ENCODE measurements at places on chromosomes 12 and 14.

GRCh38 chr14:63155511-63156185, 48.6 kb upstream of the RHOJ start:
- no peak for DNase-seq

- no peak for DNase-seq
Observed at GRCh38 chr14:48384821-48385220, 709.4 kb upstream of the MDGA2 start.

DNA sequence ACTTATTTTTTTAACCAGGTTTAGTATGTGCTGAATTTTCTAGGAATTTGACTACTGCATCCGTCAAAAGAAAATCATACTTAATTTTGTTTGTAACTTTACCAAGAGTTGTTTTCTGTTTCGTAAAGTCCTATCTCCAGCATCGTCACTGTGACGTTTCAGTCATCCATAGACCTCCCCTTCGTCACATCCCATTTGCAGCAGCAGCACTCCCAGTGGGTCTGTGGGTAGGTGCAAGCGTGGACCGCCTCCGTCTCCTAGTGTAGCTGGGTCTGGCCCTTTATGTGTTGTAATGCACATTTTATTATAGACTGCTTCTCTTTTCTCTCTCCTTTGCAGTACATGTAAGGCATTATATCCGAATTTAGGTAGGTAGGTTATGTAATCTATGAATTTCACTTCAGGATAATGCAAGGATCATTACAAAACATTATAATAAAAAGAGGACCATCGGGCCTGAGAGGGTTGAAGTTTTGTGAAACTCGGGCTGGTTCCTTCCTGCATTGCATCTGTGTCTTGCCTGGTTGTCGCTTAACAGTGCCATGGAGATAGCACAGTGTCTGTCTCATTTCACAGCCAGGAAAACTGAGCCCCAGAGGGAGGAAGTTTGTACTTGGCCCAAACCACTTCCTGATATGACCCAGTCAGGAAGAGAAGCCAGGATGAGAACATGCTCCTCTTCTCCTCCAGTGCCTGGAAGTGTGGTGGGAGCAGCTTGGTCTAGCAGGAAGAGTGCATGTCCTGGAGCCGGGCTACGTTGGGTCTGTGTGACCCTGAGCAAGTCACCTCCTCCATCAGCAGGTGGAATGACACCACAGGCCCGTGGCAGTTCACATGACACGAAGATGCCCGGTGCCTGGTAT, 41.3 kb downstream of the EVL start:
- DNase-seq: no peak

DNA sequence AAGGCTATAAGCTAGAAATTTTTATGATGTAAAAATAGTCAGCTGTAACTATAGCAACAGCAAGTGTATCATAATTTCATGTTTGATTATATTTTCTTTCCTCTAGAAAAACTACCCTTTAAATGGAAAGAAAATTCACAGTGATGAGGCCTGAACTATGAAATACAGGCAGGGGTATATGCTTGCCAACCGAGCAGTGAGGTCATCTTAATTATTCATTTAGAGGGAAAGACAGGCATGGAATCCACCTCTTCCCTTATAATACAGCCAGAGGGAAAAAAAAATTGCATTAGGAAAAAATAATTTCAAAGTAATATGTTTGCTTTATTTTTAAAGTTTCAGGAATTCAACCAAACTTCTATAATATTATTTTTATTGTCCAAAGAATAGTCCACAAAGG, 139.8 kb downstream of the EPS8 start:
- DNase-seq: no peak

GRCh38 chr12:116247377-116247776, 30.1 kb downstream of the MED13L start:
- DNase-seq: no peak

GRCh38 chr14:63245893-63246292, 41.6 kb downstream of the RHOJ start:
- DNase-seq: no peak

DNA sequence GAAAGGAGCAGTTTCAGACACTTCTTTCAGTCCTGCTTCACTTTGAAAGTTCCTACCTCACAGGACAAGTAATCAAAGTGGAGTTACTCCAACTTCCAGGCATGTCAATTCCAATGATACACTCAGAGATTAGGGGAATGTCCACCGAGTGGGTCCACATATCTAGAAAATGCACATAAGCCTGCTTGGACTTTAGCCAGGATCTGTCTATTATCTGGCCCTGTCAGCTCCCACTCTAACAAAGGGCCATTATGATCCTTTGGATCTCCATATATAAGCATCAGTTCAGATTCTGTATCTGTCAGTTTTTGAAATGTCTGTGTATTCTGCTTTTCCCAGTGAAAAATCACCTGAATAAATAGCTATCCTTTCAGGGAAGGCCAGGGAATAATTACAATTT, 112.9 kb upstream of the ATXN7L3B start:
- DNase-seq: no peak

DNA sequence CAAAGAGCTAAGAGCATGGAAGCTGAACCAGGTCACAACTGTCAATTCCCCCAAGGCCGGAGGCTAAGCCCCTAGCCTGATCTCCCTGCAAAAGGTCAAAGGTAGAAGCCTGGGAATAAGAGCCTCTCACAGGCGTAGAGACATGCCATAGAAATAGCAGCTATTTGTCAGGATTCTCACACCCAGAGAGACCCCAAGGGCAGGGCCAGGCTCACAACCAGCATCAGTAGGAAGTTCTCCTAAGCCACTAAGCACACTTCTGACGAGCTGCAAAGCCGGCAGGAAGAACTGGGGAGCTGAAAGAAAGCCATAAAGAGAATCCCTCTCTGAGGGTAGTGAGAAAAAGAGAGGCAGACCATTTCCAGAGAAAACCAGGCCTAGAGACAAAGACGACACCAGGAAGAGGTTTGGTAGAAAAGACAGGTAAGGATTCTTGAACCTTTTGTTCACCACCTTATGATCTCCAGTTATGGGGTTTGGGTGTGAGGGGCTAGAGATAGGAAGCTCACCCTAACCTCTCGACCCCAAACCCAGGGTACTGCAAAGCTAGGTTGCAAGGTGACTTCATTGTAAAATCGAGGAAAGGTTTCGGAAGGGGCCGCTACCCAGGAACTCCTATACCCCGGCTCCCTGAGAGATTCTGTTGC, 1.0 kb downstream of the SMARCC2 start:
- DNase-seq: no peak

DNA sequence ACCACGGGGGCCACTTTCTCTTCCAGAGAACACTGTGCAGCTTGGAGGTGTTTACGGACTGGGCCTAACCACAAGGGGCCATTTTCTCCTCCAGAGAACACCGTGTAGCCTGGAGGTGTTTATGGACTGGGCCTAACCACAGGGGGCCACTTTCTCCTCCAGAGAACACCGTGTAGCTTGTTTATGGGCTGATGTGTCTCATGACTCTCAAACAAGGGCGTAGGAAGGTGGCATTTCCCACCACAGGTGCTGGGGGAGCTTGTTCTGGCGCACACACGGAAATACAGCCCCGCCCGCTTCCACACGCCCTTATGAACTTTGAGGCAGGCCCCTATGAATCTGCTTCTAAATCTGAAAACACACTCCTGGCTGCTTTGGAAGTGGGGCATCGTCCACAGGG, 174.6 kb upstream of the SFSWAP start:
- no peak for DNase-seq

- DNase-seq: no peak
Observed at GRCh38 chr14:29637411-29637810, 290.2 kb downstream of the PRKD1 start.

- no peak for DNase-seq
Observed at GRCh38 chr14:20714593-20715250, 26.2 kb downstream of the ANG start.

- DNase-seq: no peak
Observed at GRCh38 chr12:26566675-26567074, 266.3 kb downstream of the ITPR2 start.

DNA sequence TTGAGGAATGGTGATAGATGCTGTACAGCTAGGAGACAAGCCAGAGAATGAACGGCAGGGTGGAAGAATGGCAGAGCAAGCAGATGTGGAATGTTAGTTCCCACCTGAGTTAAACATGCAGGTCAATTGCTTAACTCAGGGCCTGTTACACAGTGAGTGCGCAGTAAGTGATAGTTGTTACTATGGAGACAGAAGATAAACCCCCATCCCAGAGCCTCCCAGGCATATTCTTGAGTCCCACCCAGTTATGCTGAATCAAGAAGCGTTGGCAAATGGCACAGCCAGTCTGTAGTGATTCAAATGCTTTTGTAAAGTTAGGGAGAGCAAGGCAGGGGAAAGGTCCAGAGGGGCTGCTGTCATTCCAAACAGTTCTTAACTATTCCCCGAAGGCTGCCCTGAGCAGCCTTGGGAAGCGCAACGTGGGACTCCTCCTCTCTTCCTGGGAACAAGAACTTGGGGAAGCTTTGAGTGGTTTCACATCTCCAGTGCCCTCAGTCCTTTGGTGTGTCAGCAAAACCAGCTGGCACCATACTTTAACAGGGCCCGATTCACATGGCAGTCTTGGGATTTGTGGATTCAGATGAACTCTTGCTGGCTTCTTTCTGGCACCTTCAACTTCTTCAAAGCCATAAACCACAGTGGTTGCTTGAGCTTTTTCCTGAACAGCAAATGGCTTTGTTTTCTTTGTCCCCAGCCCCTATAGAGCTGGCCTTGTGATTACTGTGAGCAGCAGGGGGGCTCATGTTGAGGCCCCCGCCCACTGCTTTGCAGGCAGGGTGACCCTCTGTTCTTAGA, 66.4 kb downstream of the PPM1A start:
- DNase-seq: no peak

- DNase-seq: no peak
Observed at GRCh38 chr14:50379563-50379962, 17.1 kb downstream of the CDKL1 start.

DNA sequence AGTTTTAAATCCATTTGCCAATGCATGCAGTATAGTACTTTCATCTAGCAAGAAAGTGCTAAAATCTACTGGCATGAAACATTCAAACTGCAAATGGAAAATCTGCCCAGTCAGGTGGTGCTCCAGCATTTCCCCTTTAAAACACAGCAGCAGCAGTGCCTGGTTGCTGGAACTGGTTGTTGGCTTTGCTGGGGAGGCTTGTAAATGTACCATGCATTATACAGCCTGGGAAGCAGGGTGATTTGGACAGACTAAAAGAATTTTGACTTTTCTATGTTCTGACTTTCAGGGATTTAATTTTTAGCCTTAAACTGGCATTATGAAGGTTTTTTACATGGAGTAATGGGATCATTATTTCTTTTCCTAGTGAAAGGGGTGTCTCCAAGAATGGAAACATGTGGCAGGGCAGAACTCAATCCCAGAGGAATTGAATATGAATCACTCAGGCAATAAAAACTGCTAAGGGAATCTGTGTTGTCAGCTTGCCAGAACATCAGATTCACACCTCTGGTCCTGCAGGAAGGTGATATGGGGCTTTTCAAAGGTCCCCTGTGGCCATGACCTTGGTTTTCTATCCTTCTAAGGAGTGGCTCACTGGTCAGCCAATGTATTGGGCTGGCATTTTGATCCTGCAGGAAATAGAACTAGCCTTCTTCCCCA, 9.0 kb upstream of the PAX9 start:
- DNase-seq: no peak

GRCh38 chr14:51439896-51440295, 199.8 kb downstream of the TMX1 start:
- DNase-seq: no peak

DNA sequence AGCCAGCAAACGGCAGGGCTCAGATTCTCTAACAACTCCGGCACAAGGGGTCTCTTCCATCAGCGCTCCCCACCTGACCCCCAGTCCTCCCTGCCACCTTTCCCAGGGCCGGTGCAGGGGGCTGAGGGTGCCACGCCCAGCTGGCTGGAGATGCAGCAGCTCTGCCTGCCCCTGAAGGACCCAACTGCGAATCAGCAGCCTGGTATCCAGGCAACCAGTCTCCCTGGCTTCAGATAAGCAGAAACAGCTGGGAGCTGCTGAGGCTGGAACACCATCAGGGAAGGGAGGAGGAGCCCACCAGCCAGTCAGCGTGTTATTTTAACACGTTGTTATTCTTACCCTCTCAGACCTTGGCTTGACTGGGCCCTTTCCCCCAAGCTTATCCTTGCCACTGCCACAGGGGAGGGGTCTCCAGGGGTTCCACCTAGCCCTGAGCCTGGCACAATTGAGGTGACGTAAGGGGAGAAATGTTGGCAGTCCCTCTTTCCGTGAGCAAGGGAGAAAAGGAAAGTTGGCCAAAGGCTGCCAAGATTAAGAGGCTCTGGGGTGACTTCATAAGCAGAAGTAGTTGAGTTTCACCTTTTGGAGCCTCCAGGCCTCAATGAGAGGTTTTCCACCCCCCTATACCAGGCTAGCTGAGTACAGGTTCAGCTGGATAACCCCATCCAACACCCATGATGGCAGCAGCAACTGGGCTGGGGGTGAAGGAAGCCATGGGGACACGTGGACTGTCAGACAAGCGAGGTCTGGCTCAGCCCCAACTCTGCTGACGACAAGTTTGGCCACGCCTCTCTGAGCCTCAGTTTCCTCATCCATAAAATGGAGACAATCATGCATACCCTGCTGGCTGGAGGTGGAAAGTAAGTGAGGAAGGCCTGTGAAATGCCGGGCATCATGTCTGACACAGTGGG, 91.1 kb downstream of the IRF2BPL start:
- DNase-seq: no peak

DNA sequence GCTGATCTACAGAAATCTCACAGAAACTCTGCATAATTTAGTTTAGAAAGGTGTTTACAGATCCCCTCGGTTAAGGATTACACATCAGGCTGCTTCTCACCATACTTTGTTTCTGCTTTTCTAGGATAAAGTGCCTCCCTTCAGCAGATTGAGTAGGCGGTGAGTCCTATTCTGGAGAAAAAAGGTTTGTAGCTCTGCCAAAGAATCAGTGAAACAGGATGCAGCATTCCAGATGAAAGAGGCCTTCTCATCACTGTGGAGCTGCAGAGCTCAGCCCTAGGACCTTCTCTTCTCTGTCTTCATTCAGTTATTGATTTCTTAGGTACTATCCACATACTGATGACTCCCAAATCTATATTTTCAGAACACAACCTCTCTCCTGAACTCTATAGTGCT, 155.5 kb upstream of the KRR1 start:
- DNase-seq: no peak

DNA sequence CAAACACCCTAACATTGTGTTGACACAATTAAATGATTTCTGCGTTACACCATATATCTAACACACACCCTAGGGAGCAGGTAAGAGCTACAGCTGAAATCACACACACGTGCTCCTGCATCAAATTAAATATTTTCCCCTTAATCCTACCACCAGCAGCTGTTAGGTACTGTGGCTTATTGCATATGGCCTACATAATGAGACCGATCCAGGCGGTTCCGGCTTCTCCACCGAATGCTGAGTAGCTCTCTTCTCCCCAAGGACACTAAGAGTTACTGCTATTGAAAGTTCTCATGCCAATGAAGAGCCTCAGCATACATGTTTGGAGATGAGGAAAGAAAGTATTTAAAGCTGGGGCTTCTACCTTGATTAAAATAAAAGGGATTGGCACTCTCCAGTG, 472.2 kb upstream of the STXBP6 start:
- DNase-seq: no peak

DNA sequence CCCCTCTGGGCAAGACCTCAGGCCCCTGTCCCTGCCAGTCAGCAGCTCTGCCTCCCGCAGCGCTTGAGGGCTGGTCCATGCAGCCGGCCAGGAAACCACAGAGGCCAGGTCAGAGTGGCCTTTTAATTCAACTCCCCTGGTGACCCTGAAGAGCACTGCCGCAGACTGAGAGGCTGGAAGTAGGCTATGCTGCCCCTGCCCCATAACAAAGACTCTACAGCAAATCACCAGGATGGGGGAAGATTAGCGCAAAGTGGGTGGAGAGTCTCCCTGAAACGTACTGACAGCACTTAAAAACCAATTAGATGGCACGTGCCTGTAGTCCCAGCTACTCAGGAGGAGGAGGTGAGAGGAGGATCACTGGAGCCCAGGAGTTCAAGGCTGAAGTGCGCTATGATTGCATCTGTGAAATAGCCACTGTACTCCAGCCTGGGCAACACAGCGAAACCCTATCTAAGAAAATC, 70.5 kb downstream of the ITPK1 start:
- no peak for DNase-seq
